ENCODE measurements at places on chromosomes 1 and 21.

DNA sequence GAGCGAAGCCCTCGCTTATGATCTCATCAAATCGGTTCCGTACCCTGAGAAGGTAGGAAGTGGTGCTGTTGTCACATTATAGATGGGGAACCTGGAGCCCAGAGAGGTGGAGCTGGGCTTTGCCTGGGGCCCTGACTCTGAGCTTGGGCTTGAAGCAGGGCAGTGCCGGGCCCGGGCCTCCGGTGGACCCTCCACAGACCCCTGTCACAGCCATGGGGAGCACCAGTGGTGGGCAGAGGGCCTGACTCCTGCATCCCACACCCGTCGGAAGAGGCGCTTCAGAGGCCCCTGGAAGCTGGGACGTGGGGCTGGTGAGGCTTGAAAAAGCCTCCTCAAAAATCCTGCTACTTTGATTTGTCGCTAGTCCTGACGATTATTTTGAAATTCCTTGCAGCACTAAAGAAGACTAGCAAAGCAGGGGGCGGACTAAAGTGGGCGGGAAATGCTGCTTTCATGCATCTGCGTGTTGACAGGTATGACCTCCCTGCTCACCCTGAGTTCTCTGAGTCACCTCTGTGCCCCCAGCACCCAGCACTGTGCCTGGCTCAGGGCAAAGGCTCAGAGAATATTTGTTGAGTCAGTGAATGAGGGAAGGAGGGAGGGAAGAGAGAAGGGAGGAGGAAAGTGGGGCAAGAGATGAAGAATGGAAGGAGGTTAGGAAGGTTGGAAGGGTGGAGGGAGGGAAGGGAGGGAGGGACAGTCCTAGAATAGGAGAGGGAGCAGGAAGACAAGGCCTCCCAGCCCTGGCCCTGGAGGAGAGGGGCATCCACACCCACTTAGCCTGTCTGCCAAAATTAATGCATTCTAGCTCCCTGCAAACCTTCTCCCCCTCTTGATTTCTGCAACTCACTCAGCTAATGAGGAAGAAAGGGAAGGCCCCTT lies 262.8 kb upstream of the VAMP3 start:
- DNase-seq = no peak

DNA sequence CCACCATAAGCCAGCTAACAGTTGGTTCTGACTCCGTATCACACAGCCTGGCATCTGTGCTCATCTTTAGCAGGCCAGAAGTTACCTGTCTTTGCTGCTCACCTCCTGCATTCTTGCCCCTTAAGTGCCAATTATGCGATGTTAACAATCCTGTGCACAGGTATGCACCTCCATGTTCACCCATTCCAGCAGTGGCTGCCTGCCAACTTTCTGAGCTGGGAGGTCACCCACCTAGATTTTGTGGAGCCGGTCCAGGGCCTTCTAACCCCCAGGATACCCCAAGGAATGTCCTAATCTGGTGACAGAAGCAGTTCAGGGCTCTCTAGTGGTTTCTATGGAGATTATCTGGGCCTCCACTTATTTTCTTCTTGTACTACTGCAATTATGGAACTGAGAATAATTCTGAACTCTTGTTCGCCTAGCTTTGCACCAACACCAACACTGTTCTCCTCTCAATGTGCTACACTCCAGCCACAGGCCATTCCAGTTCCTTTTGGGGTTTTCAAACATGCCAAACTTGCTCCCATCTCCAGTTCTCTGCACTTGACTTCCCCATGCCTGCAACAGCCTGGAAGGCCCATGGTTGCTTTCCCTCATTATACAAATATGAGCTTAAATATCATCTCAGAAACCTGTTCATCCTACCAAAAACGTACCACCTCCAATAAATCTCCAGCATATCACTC lies 9.0 kb downstream of the BCAR3 start:
- DNase-seq = no peak

DNA sequence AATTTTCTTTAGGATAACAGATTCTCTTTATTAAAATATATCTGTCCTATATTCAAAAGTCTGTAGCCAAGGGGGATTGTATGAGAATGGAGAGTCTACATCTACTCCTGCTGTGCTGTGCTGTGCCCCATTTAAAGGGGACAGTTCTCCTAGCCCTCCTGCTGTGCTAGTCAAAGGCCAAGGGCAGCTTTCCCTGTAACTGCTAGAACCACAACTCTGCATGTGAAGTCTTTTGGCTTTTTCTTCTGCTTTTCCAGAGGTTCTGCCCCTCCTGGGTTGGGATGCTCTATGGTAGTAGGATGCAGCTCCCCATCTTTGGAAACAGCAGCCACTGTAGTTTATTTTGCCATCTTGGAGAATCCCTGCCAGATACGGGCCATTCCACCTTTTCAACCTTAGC lies 197.5 kb upstream of the JUN start:
- no peak for DNase-seq

GRCh38 chr1:20212685-20213331 lies 26.5 kb upstream of the PLA2G2C start:
- DNase-seq = peak; percentile 6

GRCh38 chr1:219188331-219188803 lies 14.7 kb downstream of the LYPLAL1 start:
- DNase-seq = no peak

GRCh38 chr1:222704260-222704659 lies 8.0 kb downstream of the AIDA start:
- DNase-seq = no peak

DNA sequence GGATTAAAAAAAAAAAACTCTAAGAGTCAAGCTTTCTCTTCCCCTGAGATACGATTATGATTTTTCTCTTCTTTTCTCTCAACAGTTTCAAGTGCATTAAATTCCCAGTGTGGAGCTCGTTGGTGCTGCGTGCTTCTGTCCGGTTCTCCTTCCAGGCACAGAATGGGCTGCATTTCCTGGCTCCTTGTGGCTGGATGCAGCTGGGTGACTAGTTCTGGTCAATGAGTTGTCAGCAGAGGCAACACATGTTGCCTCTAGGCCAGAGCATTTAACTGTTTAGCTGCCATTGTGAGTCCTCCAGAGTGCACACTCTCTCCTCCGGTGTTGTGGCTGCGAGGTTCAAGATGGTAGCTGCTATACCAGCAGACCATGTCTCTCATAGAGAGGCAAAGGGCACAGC lies 312.9 kb downstream of the RRAGC start:
- no peak for DNase-seq

Measured in NCI-H446 treated with DMSO at 0.1 percent for 48 hours (cell line).